ENCODE measurements at places on chromosomes 5 and 9.
A peak's percentile ranks its signal among the peaks of the same experiment; 100 is the strongest.

DNA sequence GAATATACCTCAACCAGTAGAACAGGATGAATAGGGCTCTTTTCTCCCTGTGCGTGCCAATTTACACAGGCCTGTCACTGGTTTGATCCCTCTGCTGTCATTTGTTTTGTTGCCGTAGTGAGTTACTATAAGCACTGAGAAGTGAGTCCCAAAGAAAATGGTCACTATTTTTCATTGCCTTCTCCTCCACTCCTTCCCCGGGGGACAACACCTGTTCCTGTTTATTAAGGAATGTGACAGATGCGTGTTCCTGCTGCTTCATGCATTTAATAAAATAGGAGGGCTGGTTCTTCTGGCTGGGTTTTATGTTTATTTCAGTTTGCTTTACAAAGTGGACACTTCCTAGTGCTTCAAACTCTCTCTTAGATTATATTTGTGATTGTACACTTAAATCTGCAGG is 6.4 kb downstream of the THBS4 start:
- no peak for DNase-seq

GRCh38 chr5:154286557-154286956 is 96.0 kb downstream of the GALNT10 start:
- DNase-seq, result no peak

- no peak for DNase-seq
Measured at GRCh38 chr5:129103397-129103796, 8.8 kb downstream of the ISOC1 start.

DNA sequence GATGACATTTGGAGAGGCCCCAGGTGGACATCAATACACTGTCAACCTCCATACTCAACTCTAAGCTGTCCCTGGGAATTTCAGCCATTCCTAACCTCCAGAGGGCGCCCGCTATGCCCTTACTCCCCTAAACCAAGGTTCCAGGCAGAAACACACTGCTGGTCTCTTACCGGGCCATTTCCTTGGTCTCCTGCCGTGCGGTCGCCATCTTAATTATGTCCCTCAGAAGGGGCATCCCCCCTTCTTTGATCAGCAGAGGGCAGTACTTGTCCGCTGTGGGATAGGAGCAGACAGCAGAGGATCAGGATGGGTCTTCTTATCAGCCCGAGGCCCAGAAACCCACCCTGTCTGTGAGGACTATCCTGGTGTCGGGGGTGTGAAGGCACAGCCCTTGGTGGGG is 9.3 kb upstream of the ZDHHC12 start:
- DNase-seq, result peak; percentile 33

DNA sequence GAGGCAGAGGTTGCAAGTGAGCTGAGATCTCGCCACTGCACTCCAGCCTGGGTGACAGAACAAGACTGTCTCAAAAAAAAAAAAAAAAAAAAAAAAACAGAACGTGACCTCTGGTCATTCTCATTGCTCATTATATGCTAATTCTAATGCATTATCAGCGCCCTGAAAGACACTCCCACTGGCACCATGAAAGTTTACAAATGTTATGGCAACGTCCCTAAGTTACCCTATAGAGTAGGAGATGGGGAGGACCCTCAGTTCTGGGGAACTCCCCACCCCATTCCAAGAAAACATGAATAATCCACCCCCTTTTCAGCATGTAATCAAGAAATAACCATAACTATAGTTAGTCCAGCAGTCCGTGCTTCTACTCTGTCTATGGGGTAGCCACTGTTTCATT is 48.9 kb upstream of the DENND4C start:
- DNase-seq, result no peak

GRCh38 chr5:53601570-53601969 is 41.1 kb downstream of the NDUFS4 start:
- DNase-seq, result no peak

Measured in CD4-positive, alpha-beta T cell treated with Interleukin-17A for 4 hours (primary cell).